IPS-NIHi11 (cell line): ENCODE measurements at places on chromosomes 4 and X.

- DNase-seq = no peak
These were observed 173.7 kb upstream of the FAT4 start for GRCh38 chr4:125140966-125141495.

GRCh38 chr4:139633661-139634060 is 32.0 kb upstream of the MGST2 start:
- DNase-seq = peak; percentile 38

DNA sequence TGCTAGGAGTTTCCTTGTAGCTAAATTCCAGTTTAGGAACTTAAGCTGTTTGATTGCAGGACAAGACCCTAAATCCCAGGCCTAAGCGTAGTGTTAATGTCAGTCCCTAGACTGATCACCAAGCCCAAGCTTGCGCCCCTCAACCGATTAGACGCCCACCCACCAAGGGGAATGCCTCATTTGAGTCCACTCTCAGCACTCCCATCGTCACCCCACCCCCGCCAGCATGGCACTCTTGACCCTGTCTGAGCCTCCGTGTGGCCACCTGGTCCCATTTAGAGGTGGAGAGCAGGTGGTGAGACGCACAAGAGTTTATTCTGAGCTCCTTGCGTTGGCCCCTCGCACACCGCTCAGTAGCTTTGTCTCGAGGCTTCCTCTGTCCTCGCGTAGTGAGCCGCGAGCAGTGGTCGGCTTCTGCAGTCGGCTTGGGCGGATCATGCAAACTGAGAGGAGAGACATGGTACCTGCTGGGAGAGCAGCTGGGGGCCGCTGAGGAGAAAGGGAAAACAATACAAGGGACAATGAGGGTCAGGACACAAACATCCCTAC is 48.5 kb upstream of the ZNF157 start:
- DNase-seq = peak; percentile 45

DNA sequence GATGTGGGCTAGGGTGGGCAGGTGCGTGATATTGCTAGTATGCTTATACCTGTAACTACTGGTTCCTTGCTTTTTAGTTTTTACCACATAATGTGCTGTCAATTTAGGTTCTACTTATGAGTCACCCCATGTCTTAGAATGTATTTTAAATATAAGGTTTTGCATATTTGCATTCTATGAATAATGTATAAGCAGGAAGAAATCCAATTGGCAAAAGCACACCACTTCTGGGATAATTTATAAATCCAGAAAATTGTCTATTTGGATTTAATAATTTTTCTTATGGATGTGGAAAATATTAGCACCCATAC is 421.6 kb downstream of the PCDH7 start:
- no peak for DNase-seq

DNA sequence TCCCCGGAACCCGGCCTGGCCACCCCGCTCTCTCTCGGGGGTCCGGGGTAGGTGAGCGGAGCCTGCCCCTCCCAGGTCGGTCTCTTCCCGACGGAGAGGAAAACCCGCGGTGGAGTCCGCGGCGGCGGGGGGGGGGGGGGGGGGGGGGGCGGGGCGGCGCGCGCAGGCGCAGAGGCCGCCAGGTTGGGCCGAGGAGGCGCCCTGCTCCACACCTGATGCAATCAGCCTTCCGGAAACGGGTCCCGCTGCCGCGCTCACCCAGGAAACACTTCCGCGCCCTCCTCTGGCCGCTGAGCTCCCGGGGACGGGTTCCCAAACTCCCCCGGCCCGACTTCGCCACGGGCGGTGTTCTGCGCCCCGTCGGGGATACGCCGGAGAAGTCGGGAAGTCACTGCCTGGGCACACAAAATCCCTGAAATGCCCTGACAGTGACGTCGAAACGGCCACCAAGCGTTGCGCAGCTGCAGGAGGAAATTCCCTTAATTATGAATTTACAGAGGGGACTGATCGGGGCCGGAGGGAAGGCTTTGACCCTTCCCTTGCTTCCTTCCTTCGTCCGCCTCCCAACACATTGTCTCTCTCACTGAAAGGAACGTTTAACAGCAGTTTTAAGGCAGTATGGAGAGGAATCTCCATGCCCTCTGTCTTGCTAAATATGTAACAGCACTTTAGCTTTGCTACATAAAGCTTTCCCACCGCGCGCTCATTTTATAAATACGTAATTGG is 2.1 kb upstream of the APBB2 start:
- DNase-seq = peak; percentile 89

DNA sequence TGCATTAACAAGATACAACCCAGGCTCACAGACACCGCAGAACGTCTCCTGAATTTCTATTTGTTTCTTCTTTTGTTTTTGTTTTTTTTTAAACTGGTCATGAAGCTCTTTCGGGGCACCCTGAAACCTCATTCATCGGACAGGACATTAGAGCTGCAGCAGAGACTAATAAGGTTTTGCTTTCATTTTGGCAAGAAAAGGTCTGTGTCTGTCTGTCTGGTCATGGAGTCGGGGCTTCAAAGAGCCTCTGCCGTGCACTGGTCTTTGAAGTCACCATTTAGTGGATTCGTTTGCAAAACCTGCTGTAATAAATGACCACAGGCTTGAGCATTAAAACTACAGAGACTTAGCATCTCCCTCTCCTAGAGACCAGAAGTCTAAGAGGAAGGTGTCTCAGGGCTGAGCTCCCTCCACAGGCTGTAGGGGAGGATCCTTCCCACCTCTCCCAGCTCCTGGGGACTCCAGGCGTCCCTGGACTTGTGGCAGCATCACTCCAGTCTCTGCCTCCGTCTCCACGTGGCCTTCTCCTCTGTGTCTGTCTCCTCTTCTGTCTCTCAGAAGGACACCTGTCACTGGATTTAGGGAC is 247.5 kb downstream of the CRLF2 start:
- no peak for DNase-seq

GRCh38 chr4:184096561-184097240 is 121.0 kb downstream of the ENPP6 start:
- DNase-seq = no peak

DNA sequence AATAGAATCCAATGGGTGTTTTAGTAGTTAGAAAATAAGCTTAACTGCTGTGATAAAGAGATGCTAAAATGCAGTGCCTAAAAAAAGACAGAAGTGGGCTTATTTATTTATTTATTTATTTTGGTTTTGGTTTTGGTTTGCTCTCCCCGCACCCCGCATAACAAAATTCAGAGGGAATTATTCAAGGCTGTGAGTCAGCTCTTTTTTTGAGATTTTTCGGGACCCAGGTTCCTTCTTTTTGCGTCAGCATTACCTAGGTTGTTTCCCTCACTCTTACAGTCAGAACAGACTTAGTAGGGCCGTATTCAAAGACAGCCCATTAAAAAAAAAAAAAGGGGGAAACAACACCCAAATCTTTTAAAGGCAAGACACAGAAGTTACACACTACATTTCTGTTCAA is 1495.5 kb upstream of the ADGRL3 start:
- DNase-seq = no peak

- DNase-seq = no peak
These were observed 87.7 kb upstream of the EFHC2 start for GRCh38 chrX:44431194-44431593.

GRCh38 chr4:11301075-11301660 is 127.5 kb downstream of the HS3ST1 start:
- DNase-seq = no peak

- no peak for DNase-seq
These were observed 262.7 kb upstream of the ETNPPL start for GRCh38 chr4:109025471-109026076.
